GM23248 (cell line): ENCODE measurements at places on chromosomes 2 and 18. TPM values are rescaled to one million over a fixed set of nuclear protein-coding genes. Genes with fewer than 3 reads are reported as not detected.

DNA sequence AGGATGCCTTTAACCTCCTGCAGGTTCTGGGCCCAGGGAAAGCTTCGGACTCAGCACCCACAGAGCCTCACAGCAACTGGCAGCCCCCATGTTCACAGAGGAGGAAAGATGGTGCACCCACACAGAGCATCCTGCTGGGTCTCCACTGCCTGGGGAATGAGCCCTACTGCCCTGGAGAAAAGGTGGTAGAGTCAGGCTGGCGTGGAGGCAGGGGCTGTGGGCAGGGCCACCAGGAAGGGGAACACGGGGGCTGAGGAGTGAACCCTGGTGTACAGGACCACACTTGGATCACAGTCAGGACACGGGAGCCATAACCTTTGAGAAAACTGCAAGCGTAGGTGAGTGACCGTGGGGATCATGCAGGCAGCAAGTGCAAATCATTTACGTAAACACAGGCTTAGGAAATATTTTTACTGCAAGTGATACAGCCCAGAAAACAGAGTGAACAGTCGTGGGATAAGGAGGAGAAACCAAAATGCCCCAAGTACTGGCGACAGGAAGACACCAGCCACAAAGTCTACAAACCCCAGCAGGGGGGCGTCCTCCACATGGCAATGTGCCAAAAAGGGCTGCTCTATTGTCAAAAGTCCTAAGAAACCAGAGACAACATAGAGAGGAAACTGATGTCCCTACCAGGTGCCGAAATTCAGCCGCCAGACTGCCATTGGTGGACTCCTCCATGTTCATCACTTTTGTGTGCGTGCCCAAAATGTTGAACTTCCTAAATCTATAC lies 27.6 kb downstream of the STAT1 start:
- no peak for DNase-seq
- H3K4me1 ChIP-seq = peaks cover 9% of the 10 kb centered on the region
- no peaks in the 10 kb centered on the region for H3K27me3 ChIP-seq
- H3K27ac ChIP-seq = no peak overlapping the region
- no peak overlapping the region for H3K4me3 ChIP-seq
- H3K36me3 ChIP-seq = peaks cover 93% of the 10 kb centered on the region

GRCh38 chr2:212098966-212099365 lies 439.6 kb downstream of the ERBB4 start:
- H3K27ac ChIP-seq = no peak overlapping the region
- no peak for DNase-seq
- no peaks in the 10 kb centered on the region for H3K4me1 ChIP-seq
- no peaks in the 10 kb centered on the region for H3K36me3 ChIP-seq

The ANKRD29 gene
- total RNA-seq = 8.9 and 9.2 TPM in 2 replicates

GRCh38 chr2:127158614-127159290 lies 51.8 kb upstream of the BIN1 start:
- H3K4me1 ChIP-seq = peaks cover 27% of the 10 kb centered on the region
- no peak overlapping the region for H3K27ac ChIP-seq
- H3K36me3 ChIP-seq = no peaks in the 10 kb centered on the region
- no peak for DNase-seq

DNA sequence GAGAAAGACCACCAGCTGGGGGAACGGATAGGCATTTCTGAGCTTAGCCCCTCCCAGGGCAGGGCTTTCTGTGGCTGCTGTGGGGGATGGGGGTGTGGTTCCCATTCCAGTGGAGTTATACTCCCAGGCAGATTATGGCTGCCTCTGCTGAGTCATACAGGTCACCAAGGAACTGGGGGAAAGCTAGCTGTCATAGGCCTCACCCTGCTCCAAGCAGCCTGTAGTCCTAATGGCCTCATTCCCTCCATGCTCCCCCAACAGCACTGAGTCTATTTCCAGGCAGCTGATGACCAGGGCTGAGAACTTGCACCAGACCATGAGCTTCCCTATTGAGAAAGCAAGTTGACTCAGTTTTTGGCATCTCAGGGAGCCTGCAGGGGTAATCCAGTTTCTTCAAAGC lies 87.1 kb downstream of the GPR39 start:
- H3K4me1 ChIP-seq = no peaks in the 10 kb centered on the region
- no peaks in the 10 kb centered on the region for H3K36me3 ChIP-seq
- H3K27ac ChIP-seq = no peak overlapping the region

GRCh38 chr2:100822587-100823248 lies 2.8 kb downstream of the NPAS2 start:
- no peaks in the 10 kb centered on the region for H3K36me3 ChIP-seq
- DNase-seq = peak; percentile 77
- H3K27me3 ChIP-seq = no peaks in the 10 kb centered on the region
- H3K4me1 ChIP-seq = peaks cover 21% of the 10 kb centered on the region

The AMER3 gene
- not detected in 2 replicates for total RNA-seq

DNA sequence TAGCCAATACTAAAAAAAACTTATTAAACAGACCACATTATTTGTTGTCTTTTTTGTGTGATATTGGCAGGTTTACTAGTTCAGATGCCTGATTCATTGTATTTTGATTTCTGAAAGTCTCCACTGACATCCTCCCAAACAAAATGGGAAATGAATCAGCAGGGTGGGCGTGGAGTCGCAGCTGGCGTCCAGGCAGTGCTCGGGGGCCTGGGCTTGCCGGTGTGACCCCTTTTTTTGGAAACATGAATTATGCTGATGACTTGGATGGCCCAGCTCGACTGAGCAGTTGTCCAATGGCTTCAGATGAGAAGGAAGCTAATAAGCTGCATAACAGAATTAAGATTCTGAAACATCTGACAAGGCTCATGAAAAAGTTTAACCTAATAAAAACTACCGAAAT lies 1.7 kb upstream of the KCNG2 start:
- no peaks in the 10 kb centered on the region for H3K36me3 ChIP-seq
- no peak for DNase-seq
- no peak overlapping the region for H3K4me3 ChIP-seq
- peaks cover 52% of the 10 kb centered on the region for H3K27me3 ChIP-seq
- H3K27ac ChIP-seq = no peak overlapping the region

- peaks cover 49% of the 10 kb centered on the region for H3K4me1 ChIP-seq
- H3K4me3 ChIP-seq = no peak overlapping the region
- H3K36me3 ChIP-seq = peaks cover 26% of the 10 kb centered on the region
- no peaks in the 10 kb centered on the region for H3K27me3 ChIP-seq
These were observed 178.0 kb downstream of the MCFD2 start for GRCh38 chr2:46737577-46737976.

DNA sequence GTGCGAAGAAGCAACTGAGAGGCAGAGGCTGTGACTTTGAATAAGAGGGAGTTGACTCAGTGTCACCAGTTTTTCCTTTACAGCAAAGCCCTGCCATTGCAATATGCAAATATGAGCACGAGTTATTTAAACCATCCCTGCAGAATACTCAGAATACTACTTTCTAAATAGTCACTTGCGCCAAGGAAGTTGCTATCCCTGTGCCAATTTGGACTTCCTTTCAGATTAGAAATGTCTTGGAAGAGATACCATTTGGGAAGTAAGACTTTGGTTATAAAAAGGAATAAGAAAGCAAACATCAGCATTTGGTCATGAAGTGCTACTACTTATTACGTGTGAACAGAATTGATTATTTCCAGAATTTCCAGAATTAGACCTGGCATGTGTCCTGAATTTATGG lies 151.8 kb upstream of the MYT1L start:
- no peaks in the 10 kb centered on the region for H3K27me3 ChIP-seq
- no peak for DNase-seq
- no peaks in the 10 kb centered on the region for H3K4me1 ChIP-seq
- no peak overlapping the region for H3K27ac ChIP-seq
- H3K4me3 ChIP-seq = no peak overlapping the region
- no peaks in the 10 kb centered on the region for H3K36me3 ChIP-seq
